ENCODE measurements at places on chromosomes 1 and 21. TPM values are rescaled to one million over a fixed set of nuclear protein-coding genes. Genes with fewer than 3 reads are reported as not detected.
A peak's percentile ranks its signal among the peaks of the same experiment; 100 is the strongest.

The SEMA4A gene
- 0.77 TPM for polyA plus RNA-seq

The SPATA45 gene
- polyA plus RNA-seq, result not detected

The OR2AK2 gene
- polyA plus RNA-seq, result not detected

DNA sequence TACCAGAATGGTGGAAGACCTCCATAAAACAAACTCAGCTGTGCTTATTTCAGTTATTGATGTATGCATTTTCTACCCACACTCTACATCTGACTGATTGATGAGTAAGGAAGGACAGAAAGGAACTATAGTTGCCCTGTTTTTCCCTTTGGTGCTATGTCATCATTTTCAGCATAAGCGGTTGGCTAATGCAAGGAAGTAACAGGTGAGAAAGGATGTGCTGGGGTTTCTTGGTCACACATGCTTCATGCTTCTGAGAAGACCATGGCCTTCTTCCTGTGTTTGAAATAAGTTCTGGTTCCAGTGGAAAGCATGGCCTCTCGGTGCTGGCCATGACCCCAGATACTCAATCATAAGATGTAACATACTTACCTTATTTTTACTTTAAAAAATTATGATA, 541.2 kb downstream of the PTPRU start:
- no peak for DNase-seq

DNA sequence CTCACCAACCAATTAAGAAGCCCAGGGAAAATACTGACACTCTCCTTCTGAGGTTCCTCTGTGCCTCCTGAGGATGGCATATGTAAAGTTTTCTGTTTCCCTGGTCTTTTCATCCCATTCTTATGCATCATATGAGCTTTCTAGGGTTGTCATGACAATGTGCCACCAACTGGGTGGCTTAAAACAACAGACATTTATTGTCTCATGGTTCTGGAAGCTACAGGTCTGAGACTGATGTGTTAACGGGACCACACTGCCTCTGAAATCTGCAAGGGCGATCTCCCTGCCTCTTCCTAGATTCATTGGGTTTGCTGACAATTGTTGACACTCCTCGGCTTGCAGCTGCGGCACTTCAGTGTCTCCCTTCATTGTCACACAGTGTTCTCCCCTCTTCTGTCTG, 308.4 kb downstream of the RGS7 start:
- DNase-seq, result no peak

GRCh38 chr1:223845037-223845809, 524 bp downstream of the TP53BP2 start:
- DNase-seq, result peak; percentile 81
